Activated T-helper 17 cell treated with anti-CD3 and anti-CD28 coated beads, Interleukin-2, amount 50 U/mL, for 72 hours (primary cell): ENCODE measurements at places on chromosomes 2 and 18.

GRCh38 chr2:233419602-233420391, 65.5 kb downstream of the DGKD start:
- peak; percentile 55 for ATAC-seq

DNA sequence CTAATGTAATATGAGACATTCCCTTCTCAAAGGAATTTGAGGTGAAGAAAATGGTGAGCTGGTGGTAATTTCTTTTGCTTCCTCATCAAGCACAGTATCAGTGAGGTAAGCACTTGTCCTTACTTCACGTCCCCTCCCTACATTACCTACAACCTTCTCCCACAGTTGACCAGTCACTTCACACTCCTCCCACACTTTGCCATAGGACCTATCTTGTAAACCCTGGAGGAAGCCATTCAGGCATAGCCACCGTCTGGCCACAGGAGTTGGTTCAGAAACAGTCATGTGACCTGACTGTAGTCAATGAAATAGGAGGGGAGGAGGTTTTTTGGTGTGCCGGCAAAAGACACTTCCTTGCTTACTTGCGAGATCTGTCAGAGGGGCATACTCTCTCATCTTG, 12.1 kb downstream of the ACOXL start:
- ATAC-seq: no peak

DNA sequence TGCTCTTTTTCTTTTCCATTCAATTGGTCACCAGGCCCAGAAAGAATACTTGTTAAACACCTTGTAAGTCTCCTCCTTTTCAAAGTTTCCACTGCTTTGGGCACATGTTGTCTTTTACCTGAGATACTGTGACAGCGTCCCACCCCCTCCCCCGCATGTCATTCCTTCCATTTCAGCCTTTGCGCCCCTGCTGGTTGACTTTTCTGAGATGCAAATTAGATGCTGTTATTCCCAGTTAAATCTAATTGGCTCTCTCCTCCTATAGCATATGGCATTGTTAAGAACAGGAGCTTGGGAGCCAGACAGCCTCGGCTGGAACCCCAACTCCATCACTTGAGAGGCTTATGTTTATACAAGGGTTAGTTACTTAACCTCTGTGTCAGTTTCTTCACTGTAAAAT, 80.3 kb upstream of the GAREM1 start:
- ATAC-seq: no peak

- no peak for ATAC-seq
These were observed 90.3 kb upstream of the TMEM17 start for GRCh38 chr2:62596061-62596921.

GRCh38 chr2:43341959-43342757, 115.8 kb upstream of the ZFP36L2 start:
- no peak for ATAC-seq

DNA sequence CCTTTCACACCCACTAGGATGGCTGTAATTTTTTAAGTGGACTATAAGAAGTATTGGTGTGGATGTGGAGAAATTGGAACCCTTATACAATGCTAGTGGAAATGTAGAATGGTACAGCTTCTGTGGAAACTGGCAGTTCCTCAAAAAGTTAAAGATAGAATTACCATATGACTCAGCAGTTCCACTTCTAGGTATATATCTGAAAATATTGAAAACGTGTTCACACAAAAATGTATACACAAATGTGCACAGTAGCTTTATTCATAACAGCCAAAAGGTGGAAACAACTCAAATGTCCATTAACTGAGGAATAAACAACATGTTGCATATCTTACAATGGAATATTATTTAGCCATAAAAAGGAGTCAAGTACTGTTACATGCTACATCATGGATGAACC, 17.7 kb downstream of the TANK start:
- no peak for ATAC-seq

DNA sequence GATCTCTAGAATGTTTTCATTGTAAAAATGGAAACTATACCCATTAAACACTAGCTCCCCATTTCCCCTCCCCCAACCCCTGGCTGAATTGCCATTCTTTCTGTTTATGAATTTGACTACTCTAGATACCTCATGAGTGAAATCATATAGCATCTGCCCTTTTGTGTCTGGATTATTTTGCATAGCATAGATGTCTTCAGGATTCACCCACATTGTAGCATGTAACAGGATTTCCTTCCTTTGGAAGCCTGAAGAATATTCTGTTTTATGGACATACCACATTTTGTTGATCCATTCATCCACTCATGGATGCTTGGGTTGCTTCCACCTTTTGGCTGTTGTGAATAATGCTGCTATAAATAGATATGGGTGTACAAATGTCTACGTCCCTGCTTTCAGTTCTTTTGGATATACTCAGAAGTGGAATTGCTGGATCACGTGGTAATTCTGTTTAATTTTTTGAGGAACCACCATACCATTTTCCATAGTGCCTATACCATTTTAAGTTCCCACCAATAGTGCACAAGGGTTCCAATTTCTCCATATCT, 7.7 kb upstream of the ASB1 start:
- ATAC-seq: no peak

- ATAC-seq: no peak
These were observed 30.4 kb upstream of the GMCL1 start for GRCh38 chr2:69798909-69799526.

- no peak for ATAC-seq
These were observed 73.6 kb downstream of the SPATS2L start for GRCh38 chr2:200380091-200380561.

- no peak for ATAC-seq
These were observed 195.8 kb upstream of the SMAD2 start for GRCh38 chr18:48126240-48126639.

- no peak for ATAC-seq
These were observed 318.7 kb upstream of the ATP5MC3 start for GRCh38 chr2:175500255-175500654.

- no peak for ATAC-seq
These were observed 25.9 kb downstream of the PSTPIP2 start for GRCh38 chr18:46046126-46046525.
